ENCODE measurements at places on chromosomes 7 and 10.

GRCh38 chr10:110853921-110854605 is 17.7 kb upstream of the PDCD4 start:
- no peak for ATAC-seq

DNA sequence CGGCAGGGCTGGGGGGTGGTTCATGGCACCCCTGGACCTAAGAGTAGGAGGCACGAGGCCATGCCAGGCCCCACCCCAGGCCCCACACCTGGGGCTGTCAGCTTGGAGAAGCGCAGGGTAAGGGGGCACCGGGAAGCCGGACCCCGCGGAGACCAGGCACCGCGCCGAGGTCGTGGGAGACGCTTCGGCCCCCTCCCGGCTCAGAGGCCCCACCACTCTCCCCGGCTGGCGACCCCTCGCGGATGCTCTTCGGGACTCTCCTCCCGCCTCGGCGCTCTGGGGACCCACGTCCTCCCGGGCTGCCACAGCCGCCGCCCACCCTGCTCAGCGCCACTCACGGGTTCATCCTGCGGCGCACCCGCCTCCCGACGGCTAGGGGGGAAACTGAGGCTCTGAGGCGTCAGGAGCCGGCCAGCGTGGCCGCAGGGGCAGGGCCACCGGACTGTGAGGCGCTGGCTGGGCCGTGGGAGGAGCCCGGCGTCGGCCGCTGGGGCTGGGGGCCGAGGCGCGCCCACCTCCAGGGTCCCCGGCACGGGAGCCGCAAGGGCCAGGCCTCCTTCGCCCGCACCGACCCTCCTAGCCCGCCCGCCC is 25.9 kb downstream of the PDGFA start:
- peak; percentile 13 for ATAC-seq

GRCh38 chr10:6786579-6787031 is 206.5 kb upstream of the PRKCQ start:
- peak; percentile 92 for ATAC-seq

- peak; percentile 61 for ATAC-seq
These were observed 29.3 kb upstream of the ITGB8 start for GRCh38 chr7:20301311-20301939.

DNA sequence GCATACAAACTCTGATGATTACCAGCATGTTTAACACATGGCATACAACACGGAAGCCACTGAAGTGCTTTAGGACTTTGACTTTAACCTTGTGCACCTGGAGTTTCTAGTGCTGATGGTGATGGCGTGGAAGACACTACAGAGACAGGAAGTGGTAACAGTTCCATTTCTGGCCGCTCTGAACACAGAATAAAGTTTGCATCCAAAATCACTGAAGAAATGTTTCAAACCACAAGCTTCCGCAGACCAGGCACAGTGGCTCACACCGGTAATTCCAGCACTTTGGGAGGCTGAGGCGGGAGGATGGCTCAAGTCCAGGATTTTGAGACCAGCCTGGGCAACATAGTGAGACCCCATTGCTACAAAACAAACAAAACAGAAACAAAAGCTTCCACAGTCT is 40.3 kb upstream of the TNPO3 start:
- ATAC-seq: no peak

DNA sequence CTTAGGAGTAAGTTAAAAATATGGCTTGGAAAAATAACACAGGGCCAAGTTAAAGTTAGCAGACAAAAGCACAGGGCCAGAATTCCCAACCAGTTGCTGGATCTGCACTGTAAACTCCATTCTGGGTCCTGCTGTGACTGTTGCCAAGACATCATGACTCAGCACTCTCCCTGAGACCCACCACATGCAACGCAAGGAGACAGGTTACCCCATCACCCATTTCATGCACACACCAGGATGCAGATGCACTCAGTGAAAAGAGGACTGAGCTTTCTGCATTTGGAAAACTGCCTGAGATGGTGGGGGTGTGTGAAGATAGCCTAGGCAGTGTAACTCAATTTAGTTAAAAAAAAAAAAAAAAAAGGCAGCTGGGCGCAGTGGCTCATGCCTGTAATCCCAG is 97.6 kb upstream of the ZNF438 start:
- peak; percentile 66 for ATAC-seq

DNA sequence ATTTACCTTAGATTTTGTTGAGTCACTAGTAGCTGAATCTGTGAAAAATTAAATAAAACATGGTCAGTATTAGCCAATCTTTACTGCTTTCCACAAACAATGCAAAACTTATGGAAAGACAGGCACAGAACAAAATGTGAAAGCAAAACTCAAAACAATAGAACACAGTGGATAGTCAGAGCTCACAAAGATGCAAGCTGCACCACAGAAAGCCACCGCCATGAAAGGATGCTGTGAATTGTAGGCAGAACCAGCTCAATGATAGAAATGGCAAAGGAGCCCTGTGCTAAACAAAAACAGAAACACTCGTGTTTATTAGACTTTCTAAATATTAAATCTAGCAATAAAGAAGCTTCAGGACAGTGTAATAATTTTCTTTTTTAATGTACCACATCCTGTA is 134.4 kb downstream of the ARHGAP21 start:
- no peak for ATAC-seq

DNA sequence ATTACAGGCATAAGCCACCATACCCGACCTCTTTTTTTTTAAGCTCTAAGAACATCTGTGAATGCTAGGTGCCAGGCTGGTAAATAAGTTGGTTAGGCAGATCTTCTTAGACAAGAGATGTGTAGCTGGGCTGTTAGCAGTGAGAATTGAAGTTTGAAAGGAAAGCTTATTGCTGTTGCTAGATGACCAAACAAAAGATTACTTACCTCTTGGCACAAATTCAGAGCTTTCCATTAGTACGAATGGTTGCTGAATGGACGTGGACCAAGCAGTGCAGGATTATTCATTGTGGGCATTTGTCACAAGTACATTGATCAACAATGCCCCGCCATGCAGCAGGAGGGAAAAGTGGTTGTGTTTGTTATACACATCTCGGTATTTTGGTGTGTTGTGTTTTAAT is 131.2 kb downstream of the GFRA1 start:
- no peak for ATAC-seq

DNA sequence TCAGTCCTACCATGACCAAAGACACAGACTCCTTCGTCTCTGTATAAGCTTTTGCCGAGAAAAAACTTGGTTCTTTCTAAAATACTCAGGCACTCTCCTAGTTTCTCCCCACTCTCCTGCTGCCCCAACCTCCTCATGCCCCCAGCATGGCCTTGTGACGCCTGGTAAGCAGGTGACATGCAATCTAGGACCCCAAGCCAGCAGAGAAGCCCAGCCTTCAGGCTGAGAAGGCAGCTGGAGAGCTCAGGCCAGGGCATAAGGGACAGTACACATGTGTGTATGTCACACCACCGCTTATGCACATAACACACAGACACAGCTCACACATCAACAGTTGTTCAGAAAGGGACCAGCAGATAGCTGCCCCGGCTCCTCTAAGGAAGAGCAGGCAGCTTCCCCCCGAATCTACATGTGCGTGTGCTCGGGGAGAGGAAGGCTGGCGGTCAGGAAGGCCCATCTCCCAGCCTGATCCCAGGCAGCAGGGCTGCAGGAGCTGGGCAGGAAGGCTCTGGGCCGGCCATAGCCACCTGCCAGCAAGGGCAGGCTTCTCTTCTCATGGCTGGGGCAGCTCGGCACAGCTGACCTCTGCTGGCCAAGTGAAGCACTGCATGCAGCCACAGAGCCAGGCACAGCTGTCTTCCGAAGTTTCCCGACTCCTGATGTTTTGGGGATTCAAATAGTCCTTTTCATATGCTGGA is 8.5 kb downstream of the DDX56 start:
- ATAC-seq: peak; percentile 83

GRCh38 chr10:70726909-70727495 is 54.7 kb downstream of the ADAMTS14 start:
- no peak for ATAC-seq

- no peak for ATAC-seq
These were observed 615.8 kb upstream of the MGMT start for GRCh38 chr10:128851281-128851680.

DNA sequence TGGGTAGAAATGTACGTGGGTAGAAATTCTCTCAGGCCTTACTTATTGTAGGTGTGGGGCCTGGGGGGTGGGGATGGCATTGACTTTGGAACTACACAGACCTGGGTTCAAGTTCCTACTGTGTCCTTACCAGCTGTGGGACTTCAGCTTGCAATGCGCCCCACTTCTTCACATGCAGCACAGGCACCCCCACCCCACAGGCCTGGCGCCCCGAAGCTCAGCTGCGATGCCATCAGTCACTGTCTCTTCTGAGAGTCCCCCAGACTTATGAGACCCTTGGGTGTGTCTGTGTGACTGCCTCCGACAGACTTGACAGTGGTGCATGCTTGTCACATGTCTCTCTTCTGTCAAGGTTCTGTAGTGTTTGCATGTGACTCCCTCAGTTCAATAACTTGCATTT is 3.1 kb upstream of the AP5Z1 start:
- ATAC-seq: no peak

DNA sequence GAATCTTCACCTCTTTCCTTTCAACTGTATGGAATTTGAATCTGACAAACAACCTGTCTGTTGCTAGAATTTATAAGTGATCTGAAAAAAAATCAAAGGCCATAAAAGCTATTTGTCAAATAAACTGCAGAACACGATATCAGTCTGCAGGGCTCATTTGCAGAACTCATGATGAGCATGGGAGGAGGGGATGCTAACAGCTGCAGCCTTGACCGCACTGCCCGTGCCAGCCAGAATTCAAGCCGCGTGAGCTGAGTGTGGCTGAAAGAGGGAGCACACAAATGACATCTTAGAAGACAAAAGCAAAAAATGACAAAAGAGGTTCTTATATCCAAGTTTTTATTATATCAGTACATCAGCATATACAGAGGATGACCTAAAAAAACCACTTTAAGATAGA is 15.7 kb downstream of the LRRTM3 start:
- ATAC-seq: no peak

DNA sequence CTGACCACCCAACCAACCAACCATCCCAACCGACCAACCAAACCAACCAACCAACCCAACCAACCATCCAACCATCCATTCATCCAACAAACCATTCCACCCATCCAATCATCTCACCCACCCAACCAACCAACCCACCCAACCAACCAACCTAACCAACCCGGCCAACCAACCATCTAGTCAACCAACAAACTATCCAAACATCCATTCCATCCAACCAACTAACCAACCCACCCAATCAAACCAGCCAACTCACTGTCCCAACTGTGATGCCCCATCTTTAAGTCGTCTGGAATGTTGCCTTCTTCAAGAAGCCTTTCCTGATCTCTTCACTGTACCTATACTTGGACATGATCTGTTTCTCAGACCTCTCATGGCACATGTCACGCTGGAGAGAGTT is 31.6 kb downstream of the MINDY4 start:
- ATAC-seq: no peak

GRCh38 chr7:106657085-106657991 is 3.6 kb downstream of the CCDC71L start:
- no peak for ATAC-seq

GRCh38 chr10:96995851-96996250 is 163.8 kb downstream of the LCOR start:
- no peak for ATAC-seq

DNA sequence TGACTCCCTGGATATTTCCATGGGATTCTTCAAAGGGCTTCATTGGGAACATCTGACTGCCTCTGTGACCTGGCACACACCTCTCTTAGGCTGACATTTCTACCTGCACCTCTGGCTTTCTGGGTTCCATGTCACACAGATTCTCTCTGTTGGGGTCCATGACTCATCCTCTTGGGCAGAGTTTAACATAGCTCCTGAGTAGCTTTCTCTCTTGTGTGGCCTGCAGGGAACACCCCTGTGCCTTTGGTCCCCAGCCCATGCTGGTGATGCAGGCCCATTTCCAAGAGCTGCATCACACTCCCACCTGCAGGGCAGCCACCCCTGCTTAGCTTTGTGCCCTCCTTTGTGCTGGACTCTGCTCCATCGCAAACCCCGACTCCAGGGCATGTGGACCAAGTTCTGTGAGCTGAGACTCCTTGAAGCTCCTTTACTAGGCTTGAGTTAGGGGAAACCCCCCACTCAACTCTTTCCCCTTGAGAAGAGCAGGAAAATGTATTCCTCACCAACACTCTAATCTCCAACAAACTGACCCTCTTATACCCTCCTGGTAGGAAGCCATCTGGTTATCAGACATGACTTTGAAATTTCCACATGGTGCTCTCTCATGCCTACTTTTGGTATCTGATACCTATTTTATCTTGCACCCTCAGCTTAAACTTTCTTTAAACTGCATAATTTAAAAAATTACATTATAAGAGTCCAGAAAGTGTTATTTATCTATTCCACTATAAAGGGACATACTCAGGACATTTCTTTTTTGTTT is 93.3 kb downstream of the ZNF777 start:
- ATAC-seq: no peak

DNA sequence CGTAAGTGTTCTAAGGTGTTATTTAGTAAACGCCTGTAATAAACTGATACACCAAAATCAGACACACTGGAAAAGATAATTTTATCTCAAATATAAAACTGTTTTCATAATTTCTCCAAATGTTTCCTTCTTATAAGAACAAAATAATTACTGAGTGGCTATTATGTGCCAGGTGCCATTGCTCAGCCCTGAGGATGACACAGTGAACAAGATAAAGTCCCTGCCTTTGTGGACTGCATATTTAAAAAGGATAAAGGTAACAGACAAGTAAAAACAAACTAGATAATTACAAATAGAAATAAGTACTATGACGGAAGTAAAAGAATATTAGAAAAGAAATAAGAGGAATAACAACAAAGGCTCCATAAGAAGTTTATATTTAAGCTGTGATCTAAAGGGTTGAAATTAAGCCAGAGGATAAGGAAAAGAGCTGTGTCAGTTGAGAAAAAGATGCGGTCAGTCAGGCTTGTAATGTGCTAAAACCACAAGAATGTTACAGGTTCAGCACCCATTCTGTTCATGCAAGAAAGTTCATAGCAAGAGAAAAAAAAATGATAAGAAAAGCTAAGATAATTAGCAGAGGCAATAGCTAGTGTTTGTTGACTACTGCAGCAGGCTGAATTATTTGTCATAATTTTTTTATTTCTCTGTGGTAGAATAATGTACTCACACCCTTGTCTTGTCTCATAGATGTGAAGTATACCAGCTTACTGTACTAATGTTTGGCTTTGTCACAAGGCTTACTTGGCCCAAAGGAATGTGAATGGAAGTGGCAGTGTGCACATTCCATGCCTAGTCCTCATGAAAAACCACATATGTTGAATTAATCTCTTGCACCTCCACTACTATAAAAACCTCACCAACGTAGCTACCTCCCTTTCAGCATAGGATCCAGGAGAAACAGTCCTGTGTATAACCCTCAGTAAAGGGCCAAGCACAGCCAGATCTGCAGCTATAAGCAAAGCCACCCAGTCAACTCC is 75.1 kb downstream of the CRPPA start:
- ATAC-seq: peak; percentile 88

- peak; percentile 74 for ATAC-seq
These were observed 48.0 kb downstream of the BRAF start for GRCh38 chr7:140876519-140877248.

GRCh38 chr7:88169717-88170320 is 50.0 kb downstream of the SRI start:
- peak; percentile 77 for ATAC-seq
